ENCODE measurements at places on chromosomes 16 and 17. TPM values are rescaled to one million over a fixed set of nuclear protein-coding genes. Genes with fewer than 3 reads are reported as not detected.

Gene REXO5
- total RNA-seq, result 2.5 TPM

Gene TRPV2
- total RNA-seq, result 8.2 TPM

Gene PDPR
- 8.9 TPM for total RNA-seq

Gene PRR11
- 1.9 TPM for total RNA-seq

Gene INTS2
- total RNA-seq, result 5.4 TPM

GRCh38 chr17:73474370-73474988 lies 162.7 kb upstream of the CDC42EP4 start:
- H3K4me1 ChIP-seq, result no peaks in the 10 kb centered on the region
- no peak overlapping the region for H3K27ac ChIP-seq
- H3K4me3 ChIP-seq, result no peak overlapping the region
- H3K27me3 ChIP-seq, result no peaks in the 10 kb centered on the region
- no peaks in the 10 kb centered on the region for H3K36me3 ChIP-seq
- DNase-seq, result no peak

DNA sequence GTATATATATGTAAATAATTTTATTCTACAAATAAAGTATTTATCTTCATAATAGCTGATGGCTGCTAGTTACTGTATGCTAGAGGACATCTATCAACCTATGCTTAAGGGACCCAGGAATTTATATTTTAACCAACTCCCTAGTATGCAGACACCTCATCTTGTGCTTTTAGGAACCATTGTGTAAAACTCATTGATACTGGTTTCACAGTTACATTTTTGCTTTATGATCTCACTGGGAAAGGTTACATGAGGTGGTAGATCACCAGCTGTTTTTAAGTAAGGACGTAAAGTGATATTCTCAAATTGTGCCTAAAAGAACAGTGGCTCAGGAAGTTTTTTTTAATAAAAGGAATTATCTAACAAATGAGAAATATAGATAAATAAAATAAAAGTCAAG lies 56.4 kb downstream of the VMP1 start:
- no peak for DNase-seq
- no peaks in the 10 kb centered on the region for H3K27me3 ChIP-seq
- no peak overlapping the region for H3K4me3 ChIP-seq
- H3K27ac ChIP-seq, result no peak overlapping the region

DNA sequence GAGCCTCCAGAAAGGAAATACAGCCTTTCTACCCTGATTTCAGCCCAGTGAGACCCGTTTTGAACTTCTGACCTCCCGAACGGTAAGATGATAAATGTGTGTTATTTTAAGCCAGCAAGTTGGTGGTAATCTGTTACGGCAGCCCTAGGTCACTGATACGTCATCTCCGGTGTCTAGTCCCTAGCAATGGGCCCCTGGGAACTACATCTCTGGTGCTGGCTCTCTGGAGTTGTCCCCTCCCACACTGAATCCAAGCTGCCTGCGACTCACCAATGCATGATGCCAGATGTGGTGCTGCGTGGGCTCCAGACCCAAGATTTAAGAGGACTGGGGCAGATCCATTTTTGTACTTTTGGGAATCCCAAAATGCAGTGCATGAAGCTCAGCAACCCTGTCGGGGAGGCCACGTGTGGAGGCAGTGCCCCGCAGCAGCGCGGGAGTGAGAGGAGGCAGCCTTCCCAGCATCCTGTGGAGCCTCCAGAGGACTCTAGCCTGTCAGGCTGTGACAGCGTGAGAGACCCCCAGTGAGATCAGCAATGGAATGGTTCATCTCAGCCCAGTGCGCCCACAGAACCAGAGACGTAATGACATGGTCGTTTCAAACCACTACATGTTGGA lies 43.6 kb upstream of the USP7 start:
- H3K36me3 ChIP-seq, result no peaks in the 10 kb centered on the region
- H3K27ac ChIP-seq, result no peak overlapping the region
- H3K4me1 ChIP-seq, result peaks cover 14% of the 10 kb centered on the region
- DNase-seq, result no peak
- no peaks in the 10 kb centered on the region for H3K27me3 ChIP-seq

DNA sequence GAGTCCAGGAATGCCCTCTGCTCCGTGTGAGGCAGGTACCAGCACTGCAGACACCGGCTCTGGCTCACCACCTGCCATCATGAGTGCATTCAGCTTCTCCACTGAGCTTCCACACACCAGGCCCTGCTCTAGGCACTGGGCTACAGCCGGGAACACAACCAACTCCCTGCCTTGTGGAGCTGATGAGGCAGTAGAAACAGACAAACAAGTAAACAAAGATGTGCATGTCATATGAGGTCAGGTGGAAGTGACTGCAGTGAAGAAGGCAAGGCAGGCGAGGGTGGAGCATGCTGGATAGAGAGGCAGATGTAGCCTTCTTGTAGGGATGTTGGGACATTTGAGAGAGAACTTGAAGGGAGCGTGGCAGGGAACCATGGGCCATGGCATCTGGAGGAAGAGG lies 5.0 kb downstream of the NLRC5 start:
- no peaks in the 10 kb centered on the region for H3K27me3 ChIP-seq
- no peak overlapping the region for H3K27ac ChIP-seq
- no peak for DNase-seq

DNA sequence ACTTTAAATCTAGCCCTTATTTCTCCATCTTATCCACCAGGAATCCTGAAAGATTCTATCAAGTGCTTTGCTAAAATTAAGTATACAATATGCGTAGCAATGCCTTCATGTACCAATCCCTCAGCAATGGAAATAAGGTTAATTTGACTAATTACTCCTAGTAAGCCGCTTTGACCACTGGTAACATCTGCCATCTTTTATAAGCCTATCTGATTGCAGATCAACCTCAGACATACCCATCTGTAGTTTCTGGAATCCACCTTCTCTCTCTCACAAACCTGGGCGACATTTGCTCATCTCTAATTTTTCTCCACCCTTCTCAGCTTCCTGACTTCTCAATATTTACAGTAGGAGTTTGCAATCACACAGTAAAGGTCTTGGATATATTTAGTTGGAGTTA lies 138.8 kb upstream of the CRHR1 start:
- DNase-seq, result no peak
- H3K4me3 ChIP-seq, result no peak overlapping the region
- no peak overlapping the region for H3K27ac ChIP-seq
- no peaks in the 10 kb centered on the region for H3K4me1 ChIP-seq

DNA sequence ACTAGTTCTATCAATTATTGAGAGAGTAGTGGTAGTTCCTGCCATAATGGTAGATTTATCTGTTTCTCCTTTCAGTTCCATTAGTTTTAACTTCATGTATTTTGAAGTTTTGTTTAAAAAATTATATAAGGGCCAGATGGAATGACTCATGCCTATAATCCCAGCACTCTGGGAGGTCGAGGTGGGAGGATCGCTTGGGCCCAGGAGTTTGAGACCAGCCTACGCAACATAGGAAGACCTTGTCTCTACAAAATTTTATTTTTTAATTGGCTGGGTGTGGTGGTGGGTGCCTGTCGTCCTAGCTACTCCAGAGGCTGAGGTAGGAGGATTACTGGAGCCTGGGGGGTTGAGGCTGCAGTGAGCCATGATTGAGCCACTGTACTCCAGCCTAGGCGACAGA lies 14.1 kb upstream of the UBTF start:
- no peak for DNase-seq
- H3K36me3 ChIP-seq, result no peaks in the 10 kb centered on the region
- H3K27ac ChIP-seq, result no peak overlapping the region

GRCh38 chr17:5794881-5795506 lies 210.7 kb upstream of the NLRP1 start:
- DNase-seq, result no peak
- no peak overlapping the region for H3K27ac ChIP-seq
- H3K36me3 ChIP-seq, result no peaks in the 10 kb centered on the region
- H3K4me1 ChIP-seq, result no peaks in the 10 kb centered on the region
- no peaks in the 10 kb centered on the region for H3K27me3 ChIP-seq

DNA sequence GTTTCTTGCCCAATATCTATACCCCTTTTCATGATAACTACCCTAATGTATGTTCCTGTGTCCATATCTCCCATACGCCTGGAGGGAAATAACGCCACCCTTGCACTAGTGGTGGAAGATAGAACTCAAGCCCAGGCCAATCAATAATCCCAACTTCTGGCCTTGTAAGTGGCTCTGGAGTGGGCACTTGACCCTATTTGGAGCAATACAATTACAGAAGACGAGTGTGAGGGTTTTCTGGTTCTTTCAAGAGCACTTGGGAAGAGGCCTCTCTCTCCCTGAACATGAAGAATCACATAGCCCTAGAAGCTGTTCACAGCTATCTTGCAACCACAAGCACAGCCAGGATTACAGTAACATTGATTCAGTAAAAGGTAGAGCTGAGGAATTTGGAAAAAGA lies 217.9 kb downstream of the RAB11FIP4 start:
- H3K4me1 ChIP-seq, result no peaks in the 10 kb centered on the region
- no peak overlapping the region for H3K27ac ChIP-seq
- no peak overlapping the region for H3K4me3 ChIP-seq
- no peak for DNase-seq

GRCh38 chr17:43533699-43534098 lies 12.4 kb downstream of the ETV4 start:
- no peak overlapping the region for H3K4me3 ChIP-seq
- H3K27ac ChIP-seq, result no peak overlapping the region
- H3K27me3 ChIP-seq, result no peaks in the 10 kb centered on the region
- no peaks in the 10 kb centered on the region for H3K36me3 ChIP-seq

GRCh38 chr17:32970281-32970680 lies 21.4 kb upstream of the SPACA3 start:
- H3K27me3 ChIP-seq, result no peaks in the 10 kb centered on the region
- H3K36me3 ChIP-seq, result no peaks in the 10 kb centered on the region
- H3K27ac ChIP-seq, result no peak overlapping the region
- no peak for DNase-seq

GRCh38 chr16:52861614-52862022 lies 191.1 kb downstream of the CHD9NB start:
- H3K27me3 ChIP-seq, result no peaks in the 10 kb centered on the region
- no peak for DNase-seq
- no peaks in the 10 kb centered on the region for H3K36me3 ChIP-seq

GRCh38 chr16:79912592-79913310 lies 312.2 kb upstream of the MAF start:
- H3K27me3 ChIP-seq, result no peaks in the 10 kb centered on the region
- H3K4me1 ChIP-seq, result no peaks in the 10 kb centered on the region
- no peak overlapping the region for H3K4me3 ChIP-seq
- H3K27ac ChIP-seq, result no peak overlapping the region
